C1 segment of cervical spinal cord (tissue), 14 donors: ENCODE measurements at places on chromosomes 16 and 17.
A peak's percentile ranks its signal among the peaks of the same experiment; 100 is the strongest.

DNA sequence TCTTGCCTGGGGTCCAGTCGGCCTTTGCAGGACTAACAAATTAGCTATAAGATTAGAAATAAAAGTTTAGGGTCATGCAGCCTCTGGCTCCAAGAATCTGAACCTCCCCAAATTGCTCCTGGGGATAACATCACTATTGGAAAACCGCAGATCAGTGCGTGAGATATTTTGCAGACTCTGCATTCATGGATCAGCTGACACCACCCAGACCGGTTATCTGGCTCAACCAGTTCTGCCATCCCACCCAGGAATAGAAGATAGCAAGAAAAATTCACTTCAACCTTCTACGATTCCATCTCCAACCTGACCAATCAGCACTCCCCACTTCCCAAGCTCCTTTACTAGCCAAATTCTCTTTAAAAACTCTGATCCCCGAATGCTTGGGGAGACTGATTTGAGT, 4.3 kb upstream of the PGS1 start:
- no peak for DNase-seq

- no peak for DNase-seq
Measured at GRCh38 chr17:66542129-66542966, 239.9 kb downstream of the PRKCA start.

DNA sequence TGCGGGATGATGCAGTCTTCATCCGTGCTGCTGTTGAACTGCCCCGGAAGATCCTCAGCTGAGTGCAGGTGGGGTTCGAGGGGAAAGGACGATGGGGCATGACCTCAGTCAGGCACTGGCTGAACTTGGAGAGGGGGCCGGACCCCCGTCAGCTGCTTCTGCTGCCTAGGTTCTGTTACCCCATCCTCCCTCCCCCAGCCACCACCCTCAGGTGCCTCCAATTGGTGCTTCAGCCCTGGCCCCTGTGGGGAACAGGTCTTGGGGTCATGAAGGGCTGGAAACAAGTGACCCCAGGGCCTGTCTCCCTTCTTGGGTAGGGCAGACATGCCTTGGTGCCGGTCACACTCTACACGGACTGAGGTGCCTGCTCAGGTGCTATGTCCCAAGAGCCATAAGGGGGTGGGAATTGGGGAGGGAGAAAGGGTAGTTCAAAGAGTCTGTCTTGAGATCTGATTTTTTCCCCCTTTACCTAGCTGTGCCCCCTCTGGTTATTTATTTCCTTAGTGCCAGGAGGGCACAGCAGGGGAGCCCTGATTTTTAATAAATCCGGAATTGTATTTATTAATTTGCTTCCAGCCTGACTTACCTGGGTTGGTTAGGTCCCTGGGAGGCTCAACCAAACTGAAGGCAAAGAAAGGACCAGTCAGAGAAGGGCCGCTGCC, 5.8 kb downstream of the TRAF4 start:
- DNase-seq: no peak

DNA sequence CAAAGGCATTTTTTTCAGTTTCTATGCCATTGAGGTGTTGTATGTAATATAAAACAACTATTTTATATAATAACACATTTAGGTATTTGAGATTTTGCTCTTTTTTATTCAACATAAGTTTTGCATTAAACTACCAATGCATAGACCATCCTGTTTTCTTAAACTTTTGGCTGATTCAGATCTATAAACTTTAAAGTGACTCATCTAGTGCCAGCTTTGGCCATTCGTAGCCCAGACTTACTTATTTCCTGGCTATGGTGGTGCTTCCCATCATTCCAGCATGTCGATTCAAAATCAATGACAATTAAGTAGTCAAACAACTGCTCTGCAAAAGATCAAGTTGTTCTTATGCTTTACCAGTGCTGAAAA, 3.1 kb downstream of the ERI2 start:
- no peak for DNase-seq

- no peak for DNase-seq
Measured at GRCh38 chr16:79931721-79932120, 331.2 kb upstream of the MAF start.

- DNase-seq: no peak
Measured at GRCh38 chr17:60993497-60993896, 315.8 kb downstream of the BCAS3 start.

DNA sequence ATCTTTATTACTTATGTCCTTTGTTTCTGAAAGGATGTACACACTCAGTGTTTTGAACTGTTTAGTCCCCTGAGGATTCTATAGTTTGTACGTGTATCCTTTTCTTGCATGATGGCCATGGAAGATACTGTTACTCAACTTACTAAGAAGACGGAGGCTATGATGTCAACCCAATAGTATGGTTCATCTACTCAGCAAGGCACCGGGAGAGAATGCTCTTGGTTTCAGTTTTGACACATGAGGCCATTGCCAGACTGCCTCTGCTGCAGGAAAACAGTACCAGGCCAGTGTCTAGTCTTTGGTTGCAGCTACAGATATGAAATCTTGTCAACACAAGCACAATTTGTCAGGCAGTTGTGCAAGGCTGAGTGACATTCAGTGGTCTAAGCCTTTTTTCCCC, 134.5 kb downstream of the MRTFB start:
- DNase-seq: no peak

GRCh38 chr16:88804552-88805339, 1.2 kb downstream of the CDT1 start:
- no peak for DNase-seq

DNA sequence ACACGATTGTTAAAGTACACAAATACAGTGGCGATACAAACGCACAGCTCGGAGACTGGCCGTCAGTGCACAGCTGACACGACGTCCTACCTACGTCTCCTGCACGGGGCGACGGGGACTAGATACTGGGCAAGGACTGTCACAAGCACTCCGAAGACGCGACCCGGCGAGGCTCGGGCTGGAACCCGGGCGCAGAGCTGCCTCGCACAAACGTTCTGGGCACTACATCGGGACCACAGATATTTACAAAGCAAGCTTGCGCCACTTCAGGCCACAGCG, 13.8 kb downstream of the SLC16A3 start:
- DNase-seq: no peak

DNA sequence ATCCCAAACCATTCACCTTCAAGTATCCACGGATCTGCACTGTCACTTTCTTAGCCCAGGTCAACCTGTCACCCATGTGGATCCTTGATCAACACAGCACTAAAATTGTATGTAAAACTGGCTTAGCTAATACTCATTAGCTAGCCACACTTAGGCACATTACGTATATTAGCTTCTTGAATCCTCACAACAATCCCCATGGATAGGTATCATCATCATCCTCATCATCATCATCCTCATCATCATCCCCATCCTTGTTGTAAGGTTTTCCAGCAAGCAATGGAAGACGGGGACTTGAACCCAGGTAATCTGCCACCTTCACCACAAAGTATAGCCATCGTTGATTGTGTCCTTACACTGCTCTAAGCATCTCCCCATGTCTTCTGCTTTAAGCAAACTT, 184.3 kb downstream of the XYLT1 start:
- DNase-seq: no peak

DNA sequence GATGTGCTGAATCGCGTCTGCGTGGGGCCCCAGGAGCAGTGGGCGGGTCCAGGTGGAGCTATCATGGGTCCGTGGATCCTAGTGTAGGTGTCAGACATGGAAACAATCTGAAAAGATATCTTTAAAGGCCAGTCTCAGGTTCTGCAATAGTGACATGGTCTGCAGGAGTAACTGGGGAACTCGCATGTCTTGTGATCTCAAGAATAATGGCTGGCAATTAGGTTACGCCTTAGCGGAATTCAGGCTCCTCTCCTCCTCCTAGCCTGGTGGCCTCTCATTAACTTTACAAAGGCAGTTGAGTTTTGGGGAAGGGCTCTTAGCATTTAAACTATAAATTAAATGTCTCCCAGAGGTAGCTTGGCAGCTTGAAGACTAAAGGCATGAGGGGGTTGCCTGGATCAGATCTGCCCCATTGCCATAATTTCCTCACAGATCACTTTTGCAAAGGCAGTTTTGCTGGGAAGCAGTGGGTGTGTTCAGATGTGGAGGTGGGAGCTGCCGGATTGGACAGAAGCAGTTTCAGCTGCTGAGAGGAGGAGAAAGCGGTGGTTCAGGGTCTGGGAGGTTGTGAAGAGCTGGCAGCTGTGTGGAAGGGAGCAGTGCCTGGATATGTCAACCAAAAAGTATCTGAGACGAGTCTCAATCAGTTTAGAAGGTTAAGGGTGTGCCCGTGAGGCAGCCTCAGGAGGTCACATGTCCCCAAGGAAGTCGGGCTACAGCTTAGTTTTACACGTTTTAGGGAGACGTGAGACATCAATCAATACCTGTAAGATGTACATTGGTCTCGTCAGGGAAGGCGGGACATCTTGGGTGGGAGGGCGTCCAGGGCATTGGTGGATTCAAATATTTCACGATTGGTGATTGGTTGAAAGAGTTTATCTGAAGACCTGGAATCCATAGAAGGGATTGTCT, 2.7 kb downstream of the TBCD start:
- DNase-seq: no peak

GRCh38 chr16:79062821-79063220, 537.7 kb downstream of the MAF start:
- no peak for DNase-seq

GRCh38 chr16:68910051-68910450, 66.7 kb downstream of the TANGO6 start:
- DNase-seq: no peak

DNA sequence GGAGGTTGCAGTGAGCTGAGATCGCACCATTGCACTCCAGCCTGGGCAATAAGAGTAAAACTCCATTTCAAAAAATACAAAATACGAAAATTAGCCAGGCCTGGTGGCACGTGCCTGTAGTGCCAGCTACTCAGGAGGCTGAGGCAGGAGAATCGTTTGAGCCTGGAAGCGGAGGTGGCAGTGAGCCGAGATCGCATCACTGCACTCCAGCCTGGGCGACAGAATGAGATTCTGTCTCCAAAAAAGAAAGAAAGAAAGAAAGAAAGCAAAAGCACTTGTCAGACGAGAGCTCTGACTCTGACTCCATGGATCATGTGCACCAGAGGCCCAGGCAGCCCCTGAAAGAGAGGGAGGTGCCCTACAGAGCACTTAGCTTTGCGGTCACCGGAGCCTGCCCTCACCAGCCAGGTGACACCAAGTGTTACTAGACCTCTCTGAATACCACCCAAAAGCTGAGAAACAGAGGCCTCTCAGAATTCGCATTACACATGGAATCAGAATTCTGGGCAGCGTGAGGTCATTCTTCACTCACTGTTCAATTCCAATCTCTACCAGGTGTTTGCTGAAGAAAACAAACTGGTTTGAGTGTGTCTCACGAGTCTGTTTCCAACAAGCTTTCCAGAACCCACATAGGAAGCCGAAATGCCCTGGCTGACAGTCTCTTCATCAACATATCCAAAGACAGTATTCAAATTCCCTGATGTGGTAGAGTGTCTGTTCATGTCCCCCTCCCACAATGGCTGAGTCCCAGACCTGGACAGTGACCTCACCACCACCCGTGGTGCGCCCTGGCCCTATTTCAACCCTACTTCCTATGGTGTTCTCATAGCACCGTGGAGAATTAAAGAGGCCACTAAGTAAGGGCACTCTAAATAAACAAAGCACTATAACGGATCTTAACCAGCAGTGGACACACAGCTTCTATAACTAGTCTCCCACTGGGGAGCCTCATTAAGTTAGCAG, 1.5 kb downstream of the FLCN start:
- DNase-seq: no peak

DNA sequence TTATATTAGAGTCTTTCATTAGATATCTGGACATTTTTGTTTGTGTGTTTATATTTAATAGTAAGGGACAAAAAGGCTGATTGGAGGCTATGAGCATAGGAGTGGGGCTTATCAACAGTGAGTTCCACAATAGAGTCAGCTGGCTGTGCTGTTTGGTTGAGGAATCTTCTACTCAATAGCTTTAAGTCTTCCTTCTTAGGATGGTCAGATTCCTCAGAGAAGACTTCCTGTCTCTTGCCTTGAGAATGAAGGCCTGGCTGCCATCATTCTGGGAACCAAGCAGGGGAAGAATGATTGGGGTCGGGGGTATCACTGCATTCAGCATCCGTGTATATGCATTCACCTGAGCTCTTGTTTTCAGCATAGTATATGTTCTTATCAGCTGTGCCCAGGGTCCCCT, 31.9 kb upstream of the ABCC11 start:
- DNase-seq: no peak

- no peak for DNase-seq
Measured at GRCh38 chr17:66583112-66583748, 251.7 kb upstream of the CACNG5 start.

DNA sequence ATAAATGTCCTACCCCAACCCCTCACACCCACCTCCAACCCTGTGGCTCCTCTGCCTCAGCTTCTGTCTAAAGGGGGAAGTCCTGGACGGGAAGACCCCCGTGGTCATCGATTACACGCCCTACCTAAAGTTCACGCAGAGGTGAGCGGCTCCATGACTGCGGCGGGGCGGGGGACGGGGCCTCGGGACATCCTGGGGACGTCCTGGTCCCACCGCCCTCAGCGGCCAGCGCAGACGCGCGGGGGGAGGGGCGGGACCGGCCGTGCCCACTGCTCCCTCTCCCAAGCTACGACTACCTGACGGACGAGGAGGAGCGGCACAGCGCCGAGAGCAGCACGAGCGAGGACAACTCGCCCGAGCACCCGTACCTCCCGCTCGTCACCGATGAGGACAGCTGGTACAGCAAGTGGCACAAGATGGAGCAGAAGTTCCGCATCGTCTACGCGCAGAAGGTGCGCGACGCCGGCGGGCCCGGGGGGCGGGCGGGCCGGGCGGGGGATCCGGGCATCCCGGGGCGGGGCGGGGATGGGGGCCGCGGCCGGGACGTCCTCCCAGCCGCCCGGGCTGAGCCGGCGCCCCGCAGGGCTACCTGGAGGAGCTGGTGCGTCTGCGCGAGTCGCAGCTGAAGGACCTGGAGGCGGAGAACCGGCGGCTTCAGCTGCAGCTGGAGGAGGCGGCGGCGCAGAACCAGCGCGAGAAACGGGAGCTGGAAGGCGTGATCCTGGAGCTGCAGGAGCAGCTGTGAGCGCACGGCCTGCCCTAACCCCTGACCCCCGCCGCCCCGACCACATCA, 6.7 kb downstream of the RUNDC3A start:
- no peak for DNase-seq

GRCh38 chr17:78349891-78350642, 9.8 kb downstream of the SOCS3 start:
- DNase-seq: no peak

GRCh38 chr17:50350733-50351132, 4.8 kb downstream of the XYLT2 start:
- DNase-seq: no peak

GRCh38 chr17:19744922-19745757, 3.0 kb downstream of the ALDH3A1 start:
- peak; percentile 71 for DNase-seq

- DNase-seq: no peak
Measured at GRCh38 chr17:49825645-49826044, 22.2 kb downstream of the TAC4 start.

GRCh38 chr17:82408288-82408937, 9.7 kb upstream of the HEXD start:
- no peak for DNase-seq

- no peak for DNase-seq
Measured at GRCh38 chr17:6255322-6255721, 179.6 kb downstream of the AIPL1 start.

GRCh38 chr16:17168181-17168580, 302.6 kb downstream of the XYLT1 start:
- no peak for DNase-seq

GRCh38 chr17:63816123-63816522, 11.1 kb upstream of the PSMC5 start:
- no peak for DNase-seq
